Stimulated activated CD4-positive, alpha-beta T cell treated with anti-CD3 and anti-CD28 coated beads, TNF-alpha, amount 100 ng/mL, for 4 hours (primary cell): ENCODE measurements at places on chromosomes 7 and 10.
A peak's percentile ranks its signal among the peaks of the same experiment; 100 is the strongest.

GRCh38 chr7:102306916-102307677 is 20.4 kb downstream of the SH2B2 start:
- no peak for DNase-seq

DNA sequence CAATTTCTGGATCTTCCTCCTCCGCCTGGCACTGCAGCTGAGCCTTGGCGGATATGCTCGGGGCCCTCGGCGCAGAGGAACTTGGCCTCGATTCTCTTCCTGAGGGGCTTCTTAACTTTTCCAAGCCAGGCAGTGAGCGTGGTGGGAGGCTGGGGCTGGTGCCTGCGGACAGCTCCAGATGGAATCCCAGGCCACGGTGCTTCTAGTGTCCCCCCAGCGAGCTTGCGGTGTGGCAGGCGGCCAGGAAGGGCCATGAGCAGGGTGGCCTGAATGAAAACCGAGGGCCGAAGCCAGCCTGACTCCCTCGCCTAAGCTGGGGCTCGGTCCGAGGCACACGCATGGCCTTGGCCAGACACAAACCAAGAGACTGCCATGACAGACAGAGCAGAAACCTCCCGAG is 31.3 kb downstream of the RCC1L start:
- no peak for DNase-seq

DNA sequence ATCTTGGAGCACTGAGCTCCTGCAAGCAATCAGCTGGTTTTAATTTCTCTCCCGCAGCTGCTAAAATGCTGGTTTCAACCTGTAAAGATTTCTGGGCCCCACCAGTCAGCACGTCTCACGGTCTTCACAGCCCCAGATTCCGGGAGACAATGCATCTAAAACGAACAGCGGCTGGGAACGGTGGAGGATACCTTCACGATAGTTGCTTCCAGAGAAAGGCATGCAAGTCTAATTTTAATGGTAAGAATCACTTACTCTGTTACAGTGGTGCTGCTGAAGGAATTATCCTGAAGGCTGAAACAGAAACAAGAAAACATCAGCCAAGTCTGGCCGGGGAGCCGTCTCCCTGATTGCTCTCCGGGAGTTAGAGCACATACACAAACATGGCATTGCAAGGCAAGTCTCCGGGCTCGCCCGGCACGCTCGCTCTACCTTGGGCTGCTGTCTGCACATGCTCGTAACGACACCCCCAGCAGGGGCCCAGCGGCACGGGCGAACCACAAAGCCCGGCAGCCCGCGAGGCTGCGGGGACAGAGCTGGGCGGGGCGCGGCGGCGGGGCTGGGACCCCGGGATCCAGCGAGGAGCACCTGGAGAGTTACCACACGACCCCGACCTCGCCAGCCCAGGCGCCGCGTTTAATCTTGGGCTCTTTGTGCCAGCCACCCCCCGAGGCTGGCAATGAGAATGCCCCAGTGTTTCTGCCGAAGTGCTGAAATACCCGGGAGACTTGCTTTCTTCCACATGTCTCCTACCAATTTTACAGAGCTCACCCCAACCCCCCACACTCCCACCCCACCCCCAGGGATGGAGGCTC is at the start of gene FAM13C:
Gene FAM13C, minus strand, starts transcription at position 406 of the 815 bp plus-strand sequence. Its CDS starts 89 bp downstream, at position 317.
- no peak for DNase-seq

DNA sequence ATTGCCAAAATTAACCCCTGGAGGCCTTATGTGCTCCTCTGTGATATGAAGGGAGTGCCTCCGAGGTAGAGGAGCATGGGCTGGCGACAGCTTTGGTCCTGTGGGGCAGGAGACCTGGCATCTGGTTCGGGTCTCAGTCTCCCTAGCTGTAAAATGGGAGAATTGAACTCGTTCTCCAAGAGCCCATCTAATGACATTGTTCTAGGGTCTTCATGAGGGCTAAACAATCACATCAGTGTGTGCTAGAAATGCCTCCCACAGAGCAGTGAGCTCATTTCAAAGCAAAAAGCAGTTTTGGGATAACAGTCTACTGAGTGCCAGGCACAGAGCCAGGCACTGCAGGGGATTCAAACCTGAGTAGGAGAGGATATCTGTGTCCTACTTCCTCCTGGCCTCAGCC is 248.0 kb downstream of the RPS24 start:
- DNase-seq = no peak

DNA sequence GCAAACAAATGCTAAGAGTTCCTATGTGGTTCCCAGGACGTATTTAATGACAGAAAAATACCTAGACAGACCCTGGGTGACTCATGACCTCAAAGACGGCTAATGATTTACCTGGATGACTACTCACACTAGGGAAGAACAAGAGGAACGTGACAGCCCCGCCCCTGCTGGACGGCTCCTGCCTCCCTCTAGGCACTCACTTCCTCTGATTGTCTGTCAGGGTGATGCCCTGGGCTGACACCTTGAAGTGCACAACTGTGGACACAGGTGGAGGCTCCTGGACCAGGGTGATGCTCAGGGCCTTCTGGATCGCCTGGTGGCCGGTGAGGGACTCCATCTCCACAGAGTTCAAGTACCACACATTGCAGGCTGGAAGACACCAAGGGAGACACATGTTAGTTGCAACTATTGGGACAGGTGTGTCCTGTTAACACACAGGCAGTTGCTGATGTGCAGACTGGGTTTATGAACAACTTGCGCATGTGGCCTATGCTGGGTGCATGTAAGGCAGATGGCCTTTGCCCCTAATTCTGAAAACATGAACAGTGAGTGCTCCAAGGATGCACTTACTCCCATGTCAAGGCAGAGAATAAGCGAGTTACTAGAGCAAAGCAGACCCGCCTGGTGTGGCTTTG is 298.3 kb downstream of the TNS3 start:
- DNase-seq = no peak

DNA sequence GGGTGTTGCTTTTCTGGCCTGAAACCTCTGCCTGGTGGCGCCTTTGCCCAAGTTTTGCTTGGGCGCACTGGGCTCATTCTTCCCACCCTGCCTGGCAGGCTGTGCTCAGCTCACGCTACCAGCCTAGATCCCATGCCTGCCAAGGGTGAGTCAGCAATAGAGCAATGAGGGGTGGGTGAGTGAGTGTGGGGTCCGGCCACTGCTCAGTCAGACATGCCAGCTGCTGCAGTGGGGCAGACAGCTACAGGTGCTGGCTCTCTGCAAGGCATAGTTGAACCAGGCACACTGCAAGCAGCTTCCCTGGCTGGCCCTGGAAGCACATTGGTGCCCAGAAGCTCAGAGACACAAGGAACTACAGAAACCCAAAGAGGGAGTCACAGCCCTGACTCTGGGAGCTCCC is 680.9 kb upstream of the LRRTM3 start:
- no peak for DNase-seq

- no peak for DNase-seq
Measured at GRCh38 chr10:16258291-16259040, 178.3 kb upstream of the PTER start.

DNA sequence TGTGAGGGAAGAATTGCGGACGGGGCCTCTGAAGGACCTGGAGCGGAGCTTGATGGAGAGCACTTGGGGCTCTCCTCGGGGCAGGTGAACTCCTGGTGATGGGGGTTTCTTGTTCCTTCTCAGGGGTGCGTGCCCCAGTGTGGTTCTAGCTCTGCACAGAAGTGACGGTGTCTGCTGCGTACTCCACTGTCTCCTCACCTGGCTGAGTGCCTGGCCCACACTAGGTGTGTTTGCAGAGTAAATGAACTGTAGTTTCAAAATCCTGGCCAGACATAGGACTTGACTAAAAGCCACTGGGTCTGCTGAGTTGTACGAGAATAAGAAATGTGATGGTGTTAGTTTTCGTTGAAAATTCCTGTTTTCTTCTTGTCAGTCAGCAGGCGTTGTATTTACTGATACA is 35.6 kb downstream of the DYNC2I1 start:
- no peak for DNase-seq

DNA sequence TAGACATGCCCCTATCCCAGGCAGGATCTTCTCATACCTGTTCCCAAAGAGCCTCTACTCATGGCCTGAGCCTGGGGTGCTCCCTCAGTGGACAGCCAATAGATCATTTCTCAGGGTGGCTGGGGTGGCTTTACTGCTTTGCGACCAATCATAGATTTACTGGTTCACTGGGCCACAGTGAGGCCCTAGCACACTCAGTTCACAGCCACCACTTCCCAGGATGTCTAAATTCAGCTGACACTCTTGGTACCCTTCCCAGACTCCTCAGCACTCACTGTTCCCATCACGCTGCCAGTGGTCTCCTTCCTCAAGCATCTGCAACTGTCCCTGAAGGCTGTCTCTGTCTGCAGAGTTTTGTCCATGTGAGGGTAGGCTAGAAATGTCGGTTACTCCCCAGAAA is 50.6 kb downstream of the ARHGAP22 start:
- no peak for DNase-seq

DNA sequence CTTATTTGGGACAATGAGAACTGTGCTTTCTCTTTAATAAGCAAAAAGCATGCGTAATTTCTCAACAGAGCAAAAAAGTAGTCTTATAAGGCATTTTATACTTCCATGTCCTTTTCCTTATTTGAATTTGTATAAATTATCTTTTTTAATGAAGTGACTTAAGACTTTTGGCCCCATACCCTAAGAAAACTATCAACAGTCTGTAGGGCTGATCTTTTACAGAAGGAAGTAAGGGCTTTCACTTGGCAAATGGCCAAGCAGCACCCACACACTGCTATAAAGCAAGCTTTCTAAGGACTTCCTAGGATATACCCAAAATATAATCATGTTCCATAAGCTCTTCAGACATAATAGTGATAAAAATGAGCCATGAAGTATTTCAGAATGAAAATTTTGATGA is 3.4 kb downstream of the CRPPA start:
- DNase-seq = no peak

GRCh38 chr7:155288055-155288454 is 9.6 kb upstream of the INSIG1 start:
- no peak for DNase-seq

- DNase-seq = no peak
Measured at GRCh38 chr10:107686095-107686494, 521.6 kb upstream of the SORCS1 start.

GRCh38 chr10:26939290-26939961 is 78.7 kb upstream of the ABI1 start:
- DNase-seq = no peak

DNA sequence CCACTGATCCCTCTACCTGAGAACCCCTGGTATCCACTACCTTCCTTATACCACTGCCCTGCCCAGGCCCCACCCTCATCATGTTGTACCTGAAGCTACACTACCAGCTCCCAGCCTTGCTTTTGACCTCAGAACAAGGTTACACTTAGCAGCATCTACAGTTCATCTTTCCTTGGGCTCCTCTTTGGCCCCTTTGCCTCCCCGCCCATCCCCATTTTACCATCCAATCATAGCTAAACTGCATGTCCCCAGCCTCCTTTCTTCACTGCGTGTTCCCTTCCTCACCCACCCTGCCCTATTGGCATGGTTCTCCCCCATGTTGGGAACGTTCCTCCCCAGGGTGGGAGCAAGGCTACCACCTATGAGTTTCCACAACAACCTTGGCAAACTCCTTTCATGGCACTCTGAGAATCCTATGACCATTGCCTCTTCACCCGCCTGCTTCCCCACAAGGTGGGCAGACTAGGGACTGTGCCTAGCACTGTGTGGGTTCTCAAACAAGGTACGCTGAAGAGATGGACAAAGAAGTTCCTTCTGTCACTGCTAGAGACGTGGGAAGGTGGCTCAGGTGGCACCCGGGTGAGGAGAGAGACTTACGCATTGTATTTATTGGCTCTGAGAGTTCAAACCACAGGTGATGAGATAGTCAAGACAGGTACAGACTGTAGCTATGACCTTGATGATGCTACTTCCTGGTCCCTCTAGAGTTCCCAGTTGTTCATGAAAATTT is 66.9 kb upstream of the ADAM12 start:
- DNase-seq = no peak

GRCh38 chr7:94087664-94088352 is 83.7 kb upstream of the BET1 start:
- DNase-seq = peak; percentile 10

GRCh38 chr7:157721468-157722136 is 384.8 kb downstream of the DNAJB6 start:
- DNase-seq = no peak

DNA sequence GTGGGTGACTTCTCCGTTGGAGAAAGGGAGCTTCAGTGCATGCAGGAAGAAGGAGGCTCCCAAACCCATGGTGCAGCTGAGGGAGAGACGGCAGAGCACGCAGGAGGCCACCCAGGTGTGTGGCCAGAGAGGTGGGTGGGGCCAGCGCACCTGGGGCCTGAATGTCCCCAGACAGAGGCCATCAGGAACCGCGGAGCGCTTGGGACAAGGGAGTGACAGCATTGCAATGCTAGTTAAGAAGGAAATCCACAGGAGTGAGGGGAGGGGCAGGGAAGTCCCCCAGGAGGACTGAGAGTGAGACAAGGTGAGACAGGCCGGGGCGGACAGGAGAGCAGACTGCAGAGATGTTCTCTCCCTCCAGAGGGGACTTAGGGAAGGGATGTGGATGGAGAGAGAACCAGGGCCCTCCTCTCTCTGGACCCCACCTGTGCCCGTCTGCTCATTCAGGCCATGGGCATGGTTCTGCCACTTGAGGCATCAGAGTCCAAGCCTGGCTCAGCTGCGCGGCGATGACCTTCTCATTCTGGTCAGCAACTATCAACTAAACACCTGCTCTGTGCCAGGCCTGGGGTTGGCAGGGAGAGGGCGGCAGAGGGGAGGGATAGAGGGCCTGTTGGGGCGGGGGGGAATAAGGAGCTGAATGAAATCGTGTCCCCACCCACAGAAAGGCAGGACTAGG is 69.4 kb upstream of the COL13A1 start:
- no peak for DNase-seq

DNA sequence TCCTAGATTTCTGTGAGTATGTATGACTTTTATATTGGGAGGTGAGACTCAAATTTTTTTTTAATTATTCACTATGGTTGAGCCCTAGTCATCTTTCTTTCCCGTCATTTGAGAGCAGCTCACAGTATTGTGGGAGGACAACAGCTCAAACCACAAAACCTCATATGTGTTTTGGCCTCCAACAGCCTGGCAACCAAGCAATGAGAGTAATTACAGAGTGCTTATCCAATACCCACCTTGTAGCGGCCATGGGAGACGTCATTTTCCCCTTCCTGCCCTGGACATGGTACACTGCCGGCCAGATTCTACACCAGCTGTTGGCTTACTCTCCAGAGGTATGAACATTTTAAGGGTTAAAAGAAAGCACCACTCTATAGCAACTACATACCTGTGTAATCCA is 49.1 kb downstream of the DOCK4 start:
- DNase-seq = no peak

- no peak for DNase-seq
Measured at GRCh38 chr7:79452032-79452494, 1.4 kb downstream of the MAGI2 start.

DNA sequence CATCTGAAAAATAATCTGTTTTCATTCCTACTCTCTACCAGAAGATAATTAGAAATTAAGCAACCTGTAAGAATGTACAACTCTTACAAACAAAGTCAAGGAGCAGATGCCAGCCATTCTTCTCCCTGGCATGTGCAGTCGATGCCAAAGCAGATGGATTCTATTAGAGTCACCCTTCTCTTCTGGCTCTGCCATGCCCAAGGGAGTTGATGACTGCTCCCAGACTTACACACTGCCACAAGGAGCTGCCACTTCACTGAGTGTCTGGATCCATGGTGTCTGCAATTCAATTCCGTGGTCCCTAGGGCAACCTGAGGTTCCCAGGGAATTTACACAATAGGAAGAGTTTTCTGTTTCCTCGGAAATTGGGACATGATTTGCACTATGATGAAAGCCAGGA is 89.1 kb upstream of the IFRD1 start:
- DNase-seq = no peak

GRCh38 chr7:55473932-55474331 is 98.4 kb downstream of the VOPP1 start:
- DNase-seq = no peak

GRCh38 chr10:48363617-48364355 is 57.3 kb downstream of the MAPK8 start:
- no peak for DNase-seq

GRCh38 chr7:155860840-155861479 is 48.7 kb upstream of the SHH start:
- no peak for DNase-seq
